ENCODE measurements at places on chromosomes 7 and 10.

- no peak for DNase-seq
These were observed 17.9 kb downstream of the PDK4 start for GRCh38 chr7:95578299-95578855.

DNA sequence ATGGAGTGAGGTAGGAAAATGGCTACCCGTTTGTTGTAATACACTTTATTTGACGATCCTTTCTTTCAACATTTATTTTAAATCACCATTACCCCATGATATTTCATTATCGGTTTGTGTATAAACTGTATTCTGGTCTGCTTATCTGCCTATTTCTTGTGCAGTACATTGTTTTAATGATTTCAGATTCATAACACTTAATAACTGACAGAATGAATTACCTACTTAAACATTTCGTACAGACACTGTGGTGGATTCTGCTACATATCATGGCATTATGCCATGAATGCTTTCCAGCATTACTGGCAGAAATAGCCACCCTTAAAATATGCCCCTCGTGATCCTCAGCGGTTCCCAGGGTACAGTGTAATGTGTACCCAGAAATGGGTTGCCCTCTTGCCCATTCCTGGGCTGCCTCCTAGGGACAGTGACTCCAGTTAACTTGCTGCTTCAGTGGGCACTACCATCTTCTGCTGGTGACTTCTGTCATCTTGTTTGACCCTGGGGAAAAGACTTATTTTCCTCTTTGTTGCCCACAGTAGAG lies 74.5 kb downstream of the C1GALT1 start:
- DNase-seq = no peak

DNA sequence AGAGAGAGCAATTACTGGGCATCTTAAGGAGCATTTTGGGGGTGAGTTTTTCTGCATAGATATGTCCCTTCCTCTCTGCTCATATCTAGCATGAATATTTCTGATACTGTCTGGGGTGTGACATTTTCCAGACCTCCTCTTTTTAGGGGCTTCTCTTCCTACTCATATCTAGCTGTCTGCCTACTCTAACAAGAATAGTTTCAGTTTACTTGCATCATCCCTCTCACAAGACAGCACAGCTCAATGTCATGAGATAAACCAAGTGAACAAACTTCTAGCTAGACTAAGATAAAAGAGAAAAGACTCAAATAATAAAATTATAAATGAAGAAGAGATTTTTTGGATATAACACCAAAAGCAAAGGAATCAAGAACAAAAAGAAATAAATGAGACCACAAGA lies 419.5 kb upstream of the SORCS1 start:
- no peak for DNase-seq

GRCh38 chr10:1413256-1413655 lies 324.1 kb downstream of the ADARB2 start:
- DNase-seq = no peak

- no peak for DNase-seq
These were observed 13.3 kb upstream of the CPXM2 start for GRCh38 chr10:123904834-123905409.
